ENCODE measurements at places on chromosomes 12 and 14. TPM values are rescaled to one million over a fixed set of nuclear protein-coding genes. Genes with fewer than 3 reads are reported as not detected.

The MYO1H gene
- not detected for total RNA-seq

The PRR4 gene
- 1.6 TPM for total RNA-seq

The LRFN5 gene
- total RNA-seq: 0.05 TPM

The DDX11 gene
- total RNA-seq: 79.3 TPM

The TOMM20L gene
- not detected for total RNA-seq

The PLEKHD1 gene
- total RNA-seq: not detected

The ADCY4 gene
- 0.87 TPM for total RNA-seq

The HNF1A gene
- not detected for total RNA-seq

The TMPRSS12 gene
- not detected for total RNA-seq

The GPR137C gene
- total RNA-seq: 0.72 TPM

The RNF212B gene
- total RNA-seq: not detected

The ZDHHC22 gene
- total RNA-seq: not detected

The DBX2 gene
- total RNA-seq: not detected

The SLC25A29 gene
- total RNA-seq: 11.6 TPM

The MIPOL1 gene
- total RNA-seq: not detected
